ENCODE measurements at places on chromosomes 1 and 21.

- no peak for DNase-seq
Measured at GRCh38 chr1:217425422-217425821, 205.5 kb downstream of the GPATCH2 start.

DNA sequence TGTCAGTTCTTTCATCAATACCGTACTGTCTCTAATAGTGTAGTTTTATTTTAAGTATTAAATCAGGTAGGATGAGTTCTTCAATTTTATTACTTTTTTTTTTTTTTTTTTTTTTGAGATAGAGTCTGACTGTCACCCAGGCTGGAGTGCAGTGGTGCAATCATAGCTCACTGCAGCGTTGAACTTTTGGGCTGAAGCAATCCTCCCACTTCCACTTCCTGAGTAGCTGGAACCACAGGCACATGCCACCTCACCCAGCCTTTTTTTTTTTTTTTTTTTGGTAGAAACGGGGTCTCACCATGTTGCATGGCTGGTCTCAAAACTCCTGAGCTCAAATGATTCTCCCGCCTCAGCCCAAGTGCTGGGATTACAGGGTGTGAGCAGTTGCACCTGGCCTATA, 44.3 kb downstream of the INAVA start:
- no peak for DNase-seq

GRCh38 chr1:156689953-156690674, 12.9 kb upstream of the NES start:
- no peak for DNase-seq

- no peak for DNase-seq
Measured at GRCh38 chr1:243505986-243506689, 250.3 kb downstream of the SDCCAG8 start.

DNA sequence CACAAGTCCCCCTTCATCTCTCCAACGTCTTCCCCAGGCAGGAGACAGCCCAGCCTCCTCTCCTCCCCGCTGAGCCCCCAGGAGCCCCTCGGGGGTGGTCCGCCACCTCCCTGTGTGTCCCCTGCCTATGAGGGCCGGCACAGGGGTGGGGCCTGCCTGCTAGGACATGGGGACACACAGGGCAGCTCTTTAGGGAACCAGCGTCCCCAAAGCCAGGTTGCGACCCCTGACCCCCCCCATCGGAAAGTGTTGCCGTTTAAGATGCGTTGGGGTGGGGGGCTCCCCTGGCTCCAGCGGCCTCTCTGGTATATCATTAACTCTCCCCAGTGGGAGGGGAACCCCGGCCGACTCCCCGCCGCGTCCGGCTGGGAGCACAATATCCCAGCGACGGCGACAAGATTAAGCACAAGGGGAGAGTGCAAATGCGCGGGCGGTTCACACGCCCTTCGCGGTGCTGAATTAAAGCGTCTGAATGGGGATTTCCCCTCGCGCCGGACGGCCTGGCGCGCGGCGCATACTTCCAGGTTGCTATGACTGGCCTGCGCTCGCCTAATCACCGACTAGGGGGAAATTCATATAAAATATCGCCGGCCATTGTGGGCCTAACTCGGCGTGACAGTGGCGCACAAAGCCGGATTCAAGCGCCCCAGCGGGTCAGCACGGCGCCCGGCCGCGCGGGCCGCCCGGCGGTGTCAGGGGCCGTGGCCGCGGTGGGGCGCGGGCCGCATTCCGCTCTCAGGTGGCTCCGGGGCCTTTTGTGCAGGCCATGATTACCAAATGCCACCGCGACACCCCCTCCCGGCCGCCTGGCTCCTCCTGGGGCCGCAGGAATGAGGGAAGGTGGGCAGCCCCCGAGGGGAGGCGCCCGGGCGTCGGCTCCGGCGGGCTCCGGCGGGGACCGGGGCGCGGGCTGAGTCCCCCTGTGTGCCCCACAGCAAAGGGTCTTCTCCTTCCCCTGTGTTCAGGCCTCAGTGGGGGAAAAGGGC, 30.9 kb downstream of the WNT3A start:
- peak; percentile 22 for DNase-seq

DNA sequence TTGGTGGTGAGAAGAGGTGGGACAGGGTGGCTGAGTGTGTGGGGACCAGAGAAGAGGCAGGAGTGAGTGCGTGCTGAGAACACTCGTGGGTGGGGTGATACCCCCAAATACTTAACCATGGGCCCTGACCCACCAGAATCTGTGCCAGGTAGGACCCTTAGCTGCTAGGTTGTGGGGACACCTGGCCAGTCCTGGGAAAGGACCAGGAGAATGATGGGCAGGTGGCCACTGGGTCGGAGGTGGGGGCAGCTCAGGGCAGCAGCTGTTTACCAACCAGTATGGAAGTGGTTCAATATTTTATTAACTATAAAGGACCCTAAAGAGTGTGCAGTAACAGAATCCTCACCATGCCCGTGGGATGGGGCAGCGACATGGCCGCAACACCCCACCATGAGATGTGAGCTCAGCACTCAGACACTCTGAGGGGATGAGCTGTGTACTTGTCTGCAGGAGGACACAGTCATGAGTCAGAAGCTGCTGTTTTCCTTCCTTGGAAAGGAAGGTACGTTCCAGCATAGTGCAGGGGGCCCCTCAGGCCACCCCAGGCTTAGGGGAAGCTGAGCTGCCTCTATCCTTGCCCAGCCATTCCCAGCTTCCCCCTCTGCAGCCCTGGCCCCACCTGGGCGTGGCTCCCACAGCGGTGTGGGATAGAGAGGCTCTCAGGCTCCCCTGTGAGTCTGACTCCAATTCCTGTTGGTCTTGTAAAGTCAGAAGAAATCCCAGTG, 25.4 kb downstream of the TEX35 start:
- no peak for DNase-seq

GRCh38 chr21:32186804-32187203, 92.0 kb downstream of the MIS18A start:
- DNase-seq: no peak

GRCh38 chr1:218546314-218546713, 201.2 kb downstream of the TGFB2 start:
- no peak for DNase-seq

- DNase-seq: no peak
Measured at GRCh38 chr1:52532731-52533327, 20.1 kb downstream of the TUT4 start.

GRCh38 chr1:168836469-168836868, 107.5 kb upstream of the DPT start:
- no peak for DNase-seq

- no peak for DNase-seq
Measured at GRCh38 chr1:17347769-17348592, 24.0 kb upstream of the PADI6 start.

DNA sequence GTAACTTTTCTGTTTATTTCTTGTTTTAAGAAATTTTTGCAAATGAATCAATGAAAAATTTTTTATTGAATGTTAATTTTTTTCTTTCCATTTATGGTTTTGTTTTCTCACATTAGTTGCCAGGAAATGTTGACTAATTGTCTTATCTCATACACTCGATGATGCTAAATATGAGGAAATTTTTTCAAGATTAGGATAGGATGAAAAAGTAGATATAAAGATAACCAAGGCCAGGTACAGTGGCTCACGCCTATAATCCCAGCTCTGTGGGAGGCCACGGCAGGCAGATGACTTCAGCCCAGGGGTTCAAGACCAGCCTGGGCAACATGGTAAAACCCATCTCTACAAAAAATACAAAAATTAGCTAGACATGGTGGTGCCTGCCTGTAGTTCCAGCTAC, 12.6 kb downstream of the LAX1 start:
- DNase-seq: no peak

DNA sequence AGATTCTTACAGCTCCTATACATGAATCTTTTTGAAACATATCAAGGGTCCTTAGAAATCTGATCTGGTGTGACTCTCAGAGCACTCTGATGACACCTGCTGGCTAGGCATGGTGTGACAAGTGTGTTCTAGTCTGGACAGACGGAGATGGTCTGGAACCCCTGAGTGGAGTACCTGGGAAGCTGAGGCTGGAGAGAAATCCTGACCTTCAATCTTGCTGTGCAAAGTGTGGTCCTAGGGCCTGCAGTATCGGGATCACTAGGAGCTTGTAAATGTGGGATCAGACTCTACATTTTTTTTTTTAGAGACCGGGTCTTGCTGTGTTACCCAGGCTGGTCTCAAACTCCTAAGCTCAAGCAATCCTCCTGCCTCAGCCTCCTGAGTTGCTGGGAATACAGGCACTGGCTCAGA, 78.6 kb upstream of the SOD1 start:
- DNase-seq: peak; percentile 76

DNA sequence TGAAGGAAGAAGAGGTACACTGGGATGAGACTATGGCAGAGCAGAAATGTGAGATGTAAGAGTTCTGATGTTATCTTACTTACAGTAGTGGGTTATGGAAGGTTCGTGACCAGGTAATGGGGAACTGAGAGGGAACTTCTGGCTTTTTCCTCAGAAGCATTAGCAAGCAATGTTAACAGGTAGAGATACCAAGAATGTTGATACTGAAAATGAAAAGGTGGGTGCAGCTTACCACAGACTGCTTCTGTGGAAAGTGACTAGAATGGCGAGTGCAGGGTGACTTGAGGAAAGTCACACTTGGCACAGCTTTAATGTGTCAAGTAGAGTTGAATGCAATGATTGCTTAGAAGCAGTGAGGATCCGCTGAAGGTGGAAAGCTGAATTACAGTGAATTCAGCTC, 70.8 kb downstream of the PLA2G4A start:
- DNase-seq: no peak

DNA sequence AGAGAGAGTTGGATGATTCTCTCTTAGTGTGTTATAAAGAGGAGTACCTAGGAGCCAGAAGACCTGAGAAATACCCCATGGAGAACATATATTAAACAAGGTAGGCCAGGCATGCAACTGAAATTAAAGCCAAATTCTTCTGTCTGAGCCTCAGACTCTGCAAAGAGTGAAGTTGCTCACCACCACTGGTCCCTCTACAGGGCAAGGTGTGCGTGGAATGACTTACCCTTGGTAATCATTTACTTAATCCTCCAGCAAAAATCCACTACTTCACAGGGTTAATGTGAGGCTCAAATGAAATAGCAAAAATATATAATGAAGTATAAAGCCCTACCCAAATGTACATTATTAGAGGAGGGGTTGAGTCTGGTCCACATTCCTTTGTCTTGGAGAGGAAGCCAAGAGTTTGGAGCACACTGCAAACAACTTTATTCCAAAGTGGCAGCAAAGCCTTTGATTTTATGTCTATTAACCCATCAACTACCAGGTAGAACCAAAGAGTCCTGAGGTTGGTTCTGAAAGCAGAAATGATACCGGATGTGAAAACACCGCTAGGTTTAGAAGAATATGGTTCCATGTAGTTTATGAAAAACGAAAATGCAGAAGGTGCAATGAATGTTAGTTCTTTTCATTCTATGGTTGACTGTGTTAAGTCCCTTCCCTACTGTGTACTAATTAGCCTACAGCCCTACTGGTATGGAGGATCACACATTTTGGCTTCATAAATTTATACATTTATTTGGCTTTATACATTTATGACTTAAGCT, 8.5 kb downstream of the SSR2 start:
- no peak for DNase-seq

DNA sequence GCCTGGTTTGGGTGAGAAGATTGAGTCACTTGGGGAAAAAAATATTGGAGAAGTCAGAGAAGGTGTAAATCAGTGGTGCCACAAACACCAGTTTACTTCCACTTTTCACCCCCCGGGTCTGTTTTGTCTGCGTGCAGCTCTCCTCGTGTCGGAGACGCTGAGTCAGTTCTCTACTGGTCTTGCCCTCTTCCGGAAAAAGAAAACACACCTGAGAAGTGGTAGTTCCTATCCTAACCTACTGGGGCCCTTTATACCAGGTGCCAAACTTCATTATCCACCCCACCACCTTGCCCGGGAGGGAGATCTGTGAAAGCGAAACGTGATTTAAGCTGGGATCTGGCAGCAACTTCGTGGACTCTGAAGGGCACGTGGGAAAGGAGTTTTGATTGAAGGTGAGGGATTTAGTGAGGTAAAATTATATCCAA, 855 bp upstream of the IVNS1ABP start:
- DNase-seq: peak; percentile 86

DNA sequence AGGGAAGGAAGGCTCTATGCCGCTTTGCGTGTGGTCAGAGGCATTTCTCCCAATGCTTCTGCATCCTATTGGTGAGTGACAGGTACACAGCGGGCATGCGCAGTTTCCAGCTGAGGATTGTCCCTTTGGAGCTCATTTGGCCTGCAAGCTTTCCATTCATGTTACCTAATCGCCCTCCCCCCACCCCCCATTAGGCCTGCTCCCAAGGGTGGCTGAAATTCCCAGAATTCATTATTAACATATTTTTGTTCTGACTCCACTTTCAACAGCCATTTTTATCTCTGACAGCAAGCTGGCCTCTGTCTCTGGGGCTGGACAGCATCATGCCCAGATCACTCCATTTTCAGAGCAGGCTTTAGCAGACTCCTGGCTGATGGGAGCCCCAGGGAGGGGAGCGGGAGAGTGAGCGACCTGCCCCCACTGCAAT, 25.6 kb downstream of the MIS18A start:
- DNase-seq: no peak

- DNase-seq: no peak
Measured at GRCh38 chr21:26843933-26844257, 1.3 kb downstream of the ADAMTS1 start.

DNA sequence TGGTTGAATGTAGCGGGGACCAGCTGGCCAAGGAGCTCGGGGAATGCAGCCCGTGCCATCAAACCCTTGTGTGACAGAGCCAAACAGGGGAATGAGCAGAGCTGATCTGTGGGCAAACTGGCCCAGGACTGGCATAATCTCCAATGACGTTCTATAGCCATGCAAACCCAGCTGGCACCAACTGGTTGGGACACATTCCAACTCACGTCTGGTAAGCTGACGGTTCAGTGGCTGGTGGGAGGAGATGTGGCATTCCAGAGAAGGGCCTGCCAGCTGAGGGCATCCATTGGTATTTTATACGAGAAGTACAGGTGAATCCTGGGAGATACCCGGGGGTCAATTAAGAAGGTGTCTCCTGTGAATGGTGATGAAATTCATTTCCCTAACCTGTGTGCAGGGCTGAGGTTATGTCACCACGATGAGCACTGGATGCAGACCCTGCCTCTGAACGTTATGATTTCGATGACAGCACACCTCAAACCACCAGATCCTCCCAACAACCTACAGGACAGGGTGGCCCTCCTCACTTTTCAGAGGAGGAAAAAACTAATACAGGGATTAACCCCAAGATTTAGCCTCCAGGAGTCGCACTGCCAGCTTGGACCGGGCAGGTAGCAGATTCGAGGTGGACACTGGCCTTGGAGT, 39.0 kb upstream of the RUNX3 start:
- DNase-seq: no peak

- no peak for DNase-seq
Measured at GRCh38 chr1:177978530-177978929, 8.7 kb upstream of the SEC16B start.

DNA sequence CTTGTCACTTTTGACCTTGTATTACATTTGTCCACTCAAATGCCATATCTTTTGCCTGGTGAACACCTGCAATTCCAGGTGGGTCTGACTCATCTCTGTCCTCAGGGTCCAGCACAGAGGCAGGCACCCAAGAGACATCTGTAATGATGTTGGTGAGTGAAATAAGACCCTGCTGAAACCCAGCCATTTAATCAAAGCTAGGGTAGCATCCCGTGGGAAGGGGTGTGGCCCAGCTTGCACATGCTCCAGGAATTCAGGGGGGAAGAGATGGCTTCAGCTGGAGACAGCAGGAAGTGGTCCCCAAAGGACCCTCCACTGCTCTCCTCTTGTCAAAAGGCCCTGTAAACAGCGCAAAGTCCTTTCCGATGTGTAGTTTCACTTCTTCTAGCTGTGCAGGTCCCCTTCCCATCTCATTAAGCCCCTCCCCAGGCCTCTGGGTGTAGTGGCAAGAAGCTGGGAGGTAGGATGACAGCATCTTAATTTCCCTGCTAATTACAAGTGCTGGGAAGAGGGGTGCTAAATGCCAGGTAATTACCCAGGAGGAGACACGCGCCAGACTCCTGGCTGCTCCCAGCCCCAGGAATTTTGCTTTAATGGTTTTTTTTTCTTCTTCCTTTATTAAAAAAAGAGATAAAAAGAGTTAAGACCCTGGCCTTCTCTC, 54.4 kb upstream of the TRABD2B start:
- DNase-seq: no peak
